ENCODE measurements at places on chromosomes 5 and 9. TPM values are rescaled to one million over a fixed set of nuclear protein-coding genes. Genes with fewer than 3 reads are reported as not detected.

- DNase-seq: no peak
These were observed 15.4 kb upstream of the VDAC1 start for GRCh38 chr5:134020188-134020587.

WDR38 gene
- total RNA-seq: not detected

C9orf78 gene
- total RNA-seq: 50.9 TPM

MAP3K1 gene
- 21.3 TPM for total RNA-seq

DNA sequence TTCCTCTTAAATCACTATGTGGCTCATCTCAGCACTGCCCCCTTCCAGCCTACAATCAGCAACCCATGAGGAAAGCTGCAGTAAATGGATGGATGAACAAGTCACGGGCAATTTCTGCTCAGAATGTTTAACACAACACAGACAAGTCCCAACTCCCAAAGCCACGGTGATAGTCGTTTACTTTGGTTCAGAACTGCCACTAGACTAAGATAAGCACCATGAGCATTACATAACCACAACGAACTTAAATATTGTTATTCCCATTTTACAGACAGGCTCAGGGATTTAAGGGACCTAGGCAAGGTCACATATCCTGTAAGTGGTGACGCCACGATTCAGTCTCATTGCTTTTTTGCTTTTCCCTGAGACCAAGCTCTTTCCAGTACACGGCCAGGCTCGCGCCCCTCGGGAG, 2.0 kb upstream of the SMIM27 start:
- DNase-seq: no peak

AQP7 gene
- not detected for total RNA-seq

TAF1L gene
- not detected for total RNA-seq

GRCh38 chr5:33346534-33346933, 94.2 kb upstream of the TARS1 start:
- no peak for DNase-seq

CORO2A gene
- total RNA-seq: 7.8 TPM

- DNase-seq: peak; percentile 37
These were observed 57.8 kb upstream of the HSPA9 start for GRCh38 chr5:138632900-138633489.

DNA sequence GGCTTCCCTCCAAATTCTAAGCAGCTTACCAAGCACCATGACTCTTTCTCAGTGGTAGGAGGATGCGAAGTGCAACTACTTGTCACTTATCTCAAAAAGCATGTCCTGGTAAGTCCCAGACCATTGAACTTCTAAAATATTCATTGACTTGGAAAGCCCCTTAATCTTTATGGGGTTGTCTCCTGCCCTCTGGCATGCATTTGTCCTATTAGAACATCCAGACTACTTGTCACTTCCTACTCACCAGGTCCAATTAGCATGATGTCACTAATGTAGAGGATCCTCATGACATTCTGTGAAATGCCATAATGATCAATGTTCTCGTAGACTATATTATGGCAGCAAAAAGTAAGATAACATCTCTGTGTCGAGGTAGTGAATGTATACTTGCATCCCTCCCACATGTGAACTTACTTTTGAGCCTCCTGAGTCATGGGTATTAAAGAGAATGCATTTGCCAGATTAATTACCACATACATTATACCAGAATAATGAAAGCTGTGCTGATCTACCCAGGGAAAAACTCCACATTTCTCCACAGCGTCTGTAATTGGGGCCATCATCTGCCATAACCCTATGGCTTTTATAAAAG, 63.5 kb upstream of the RAD23B start:
- DNase-seq: no peak

PCDHGC3 gene
- 47.3 TPM for total RNA-seq

DNA sequence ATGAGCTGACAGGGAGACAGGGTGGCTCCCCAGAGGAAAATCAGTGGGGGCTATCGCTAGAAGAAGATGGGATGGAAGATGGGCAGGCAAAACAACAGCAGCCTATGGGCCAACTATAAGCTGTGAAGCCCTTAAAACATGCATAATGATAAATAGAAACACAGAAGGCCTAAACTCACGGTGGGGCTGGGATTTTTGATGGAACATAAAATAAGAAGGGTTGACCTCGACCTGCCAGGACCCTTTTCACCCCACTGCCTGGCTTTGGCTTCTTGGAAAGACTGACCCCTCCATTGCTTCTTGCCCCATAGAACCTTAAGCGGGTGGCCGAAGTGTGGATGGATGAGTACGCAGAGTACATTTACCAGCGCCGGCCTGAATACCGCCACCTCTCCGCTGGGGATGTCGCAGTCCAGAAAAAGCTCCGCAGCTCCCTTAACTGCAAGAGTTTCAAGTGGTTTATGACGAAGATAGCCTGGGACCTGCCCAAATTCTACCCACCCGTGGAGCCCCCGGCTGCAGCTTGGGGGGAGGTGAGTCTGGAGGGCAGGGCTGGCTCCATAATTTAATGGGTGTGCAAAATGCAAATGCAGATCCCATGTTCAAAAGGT, 36.5 kb upstream of the SAP30L start:
- DNase-seq: no peak

DNA sequence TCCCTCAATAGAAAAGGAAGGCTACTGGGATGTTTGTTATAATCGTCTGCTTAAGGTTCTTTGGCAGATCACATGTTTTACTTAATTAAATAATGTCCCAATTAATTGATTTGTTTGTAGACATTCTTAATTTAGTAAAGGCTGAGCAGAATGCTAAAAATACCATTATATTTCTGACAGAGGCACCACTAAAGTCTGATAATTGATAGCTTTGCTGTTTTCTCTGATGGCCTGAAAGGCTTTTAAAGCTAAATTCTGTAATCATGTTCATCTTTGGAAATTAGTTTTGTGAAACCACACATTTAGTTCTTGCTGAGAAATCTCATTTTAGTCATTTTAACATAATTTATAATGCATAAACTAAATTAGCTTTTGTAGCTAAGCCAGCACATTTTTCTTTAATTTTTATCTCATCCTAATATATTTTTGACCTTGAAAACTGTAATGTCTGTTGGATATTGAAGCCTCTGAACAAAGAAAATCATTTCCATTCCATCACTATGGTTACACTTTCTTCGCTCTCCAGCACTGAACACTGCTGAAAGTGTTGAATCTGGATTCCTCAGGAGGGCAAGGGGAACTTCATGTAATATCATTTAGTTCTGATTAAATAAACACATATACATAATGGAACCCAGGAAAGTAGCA, 329.4 kb downstream of the ELAVL2 start:
- no peak for DNase-seq

DNA sequence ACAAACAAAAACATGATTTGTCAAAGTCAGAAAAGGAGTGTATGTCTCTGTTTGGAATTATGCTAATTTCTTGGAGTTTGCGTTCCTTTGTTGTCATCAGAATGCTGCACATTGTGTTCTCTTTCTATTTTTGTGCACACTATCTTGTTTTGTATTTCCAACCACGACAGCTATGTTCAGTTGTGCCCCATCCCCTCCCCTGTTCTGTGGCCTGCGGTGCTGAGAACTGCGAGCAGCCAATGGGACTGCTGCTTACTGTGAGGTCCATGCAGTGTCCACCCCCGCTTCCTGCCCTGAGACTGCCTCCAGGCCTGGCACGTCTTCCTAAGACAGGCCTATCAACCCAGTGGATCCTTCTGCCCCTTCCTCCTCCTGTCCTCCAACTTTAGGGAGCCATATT, 76.8 kb downstream of the PALM2AKAP2 start:
- no peak for DNase-seq

- no peak for DNase-seq
These were observed 611.7 kb downstream of the NR2F1-AS1 start for GRCh38 chr5:92969191-92969780.

DNA sequence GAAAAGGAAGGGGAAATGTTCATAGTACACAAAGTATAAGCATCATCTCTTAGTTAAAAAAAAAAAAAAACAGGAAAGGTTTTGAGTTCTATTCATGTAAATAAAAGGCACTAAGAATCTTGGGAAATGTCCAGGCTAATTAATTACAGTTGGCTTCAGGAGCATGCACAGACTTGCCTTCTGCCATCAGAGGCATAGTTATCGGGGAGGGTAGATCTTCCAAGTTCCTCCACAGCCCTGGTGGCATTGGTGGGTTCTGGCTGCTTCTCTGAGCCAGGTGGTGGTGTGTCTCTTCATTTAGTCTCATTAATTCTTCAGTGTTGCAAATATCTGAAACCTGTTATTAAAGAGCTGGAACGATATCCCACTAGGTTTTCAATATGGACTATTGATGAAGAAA, 85.2 kb downstream of the TMEM252 start:
- DNase-seq: no peak

SHISAL2B gene
- not detected for total RNA-seq

DNA sequence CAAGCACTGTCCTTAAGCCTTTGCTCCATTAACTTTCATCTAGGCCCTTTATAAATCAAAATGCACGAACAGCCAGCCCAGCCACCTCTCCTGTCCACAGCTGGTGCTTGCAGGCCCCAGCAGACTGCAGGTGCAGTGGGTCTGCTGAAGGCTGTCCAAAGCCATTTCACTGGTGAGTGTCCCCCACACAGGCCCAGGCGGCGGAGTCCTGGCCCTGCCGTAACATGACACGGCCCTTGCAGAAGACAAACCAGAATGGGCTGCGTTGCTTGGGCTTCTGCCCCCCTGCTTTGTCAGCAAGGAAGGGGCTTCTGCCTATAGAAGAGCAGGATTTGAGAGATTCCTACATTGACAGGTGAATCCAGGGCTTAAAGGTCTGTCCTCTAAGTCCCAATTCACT, 188.6 kb downstream of the NR3C1 start:
- no peak for DNase-seq

ANKRD18B gene
- 3.8 TPM for total RNA-seq

GRCh38 chr9:96460882-96461281, 10.9 kb downstream of the HABP4 start:
- DNase-seq: no peak

- DNase-seq: no peak
These were observed 2.9 kb downstream of the PIP5K1B start for GRCh38 chr9:68707801-68708488.

PCDHB2 gene
- 5.8 TPM for total RNA-seq

LHX6 gene
- total RNA-seq: 0.07 TPM

C5orf58 gene
- total RNA-seq: not detected

- DNase-seq: no peak
These were observed 12.5 kb downstream of the NINJ1 start for GRCh38 chr9:93121316-93122241.

TRIM36 gene
- total RNA-seq: 5.0 TPM

CTSV gene
- total RNA-seq: 3.1 TPM

PDE6A gene
- not detected for total RNA-seq

- DNase-seq: no peak
These were observed 161.2 kb upstream of the SMIM23 start for GRCh38 chr5:171624396-171624795.

- DNase-seq: no peak
These were observed 30.3 kb upstream of the INSYN2B start for GRCh38 chr5:170010595-170010994.

- peak; percentile 85 for DNase-seq
These were observed 101.7 kb downstream of the GDNF start for GRCh38 chr5:37738057-37738691.

DNA sequence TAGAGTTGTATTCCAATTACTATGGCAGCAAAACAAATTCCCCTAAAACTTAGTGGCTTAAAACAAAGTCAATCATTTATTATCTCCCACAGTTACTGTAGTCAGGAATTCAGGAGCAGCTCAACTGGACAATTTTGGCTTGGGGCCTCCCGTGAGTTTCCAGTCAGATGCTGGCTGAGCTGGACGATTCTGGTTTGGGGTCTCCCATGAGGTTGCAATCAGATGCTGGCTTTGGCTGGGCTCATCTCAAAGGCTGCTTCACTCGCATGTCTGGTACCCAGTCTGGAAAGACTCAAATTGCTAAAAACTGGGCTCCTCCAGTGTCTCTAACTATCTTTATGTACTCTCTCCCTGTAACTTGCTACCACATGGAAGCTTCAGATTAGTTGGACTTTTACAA, 130.1 kb downstream of the C5orf15 start:
- no peak for DNase-seq

DNA sequence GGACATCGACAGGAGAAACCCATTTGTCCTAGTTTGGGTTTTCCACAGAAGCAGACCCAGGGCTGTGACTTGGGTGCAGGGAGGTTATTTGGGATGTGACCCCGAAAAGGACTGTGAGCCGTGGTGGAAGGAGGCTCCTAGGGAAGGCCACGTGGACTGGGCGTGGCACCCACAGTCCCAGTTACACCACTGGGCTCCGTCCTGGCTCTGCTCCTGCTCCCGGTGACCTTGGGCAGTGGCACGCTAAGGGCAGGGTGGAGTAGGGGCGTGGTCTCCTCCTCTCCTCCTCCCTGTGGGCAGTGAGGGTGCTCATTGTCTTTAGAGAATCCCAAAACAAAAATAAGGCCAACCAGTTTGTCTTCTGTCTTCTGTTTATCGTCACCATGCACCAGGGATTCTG, 190.1 kb downstream of the GADD45G start:
- DNase-seq: no peak

GRCh38 chr5:10536511-10536910, 27.4 kb upstream of the ANKRD33B start:
- no peak for DNase-seq

- DNase-seq: no peak
These were observed 835.6 kb upstream of the GRAMD2B start for GRCh38 chr5:125587631-125588030.

- no peak for DNase-seq
These were observed 84.1 kb upstream of the DMRT1 start for GRCh38 chr9:757246-757881.

DNA sequence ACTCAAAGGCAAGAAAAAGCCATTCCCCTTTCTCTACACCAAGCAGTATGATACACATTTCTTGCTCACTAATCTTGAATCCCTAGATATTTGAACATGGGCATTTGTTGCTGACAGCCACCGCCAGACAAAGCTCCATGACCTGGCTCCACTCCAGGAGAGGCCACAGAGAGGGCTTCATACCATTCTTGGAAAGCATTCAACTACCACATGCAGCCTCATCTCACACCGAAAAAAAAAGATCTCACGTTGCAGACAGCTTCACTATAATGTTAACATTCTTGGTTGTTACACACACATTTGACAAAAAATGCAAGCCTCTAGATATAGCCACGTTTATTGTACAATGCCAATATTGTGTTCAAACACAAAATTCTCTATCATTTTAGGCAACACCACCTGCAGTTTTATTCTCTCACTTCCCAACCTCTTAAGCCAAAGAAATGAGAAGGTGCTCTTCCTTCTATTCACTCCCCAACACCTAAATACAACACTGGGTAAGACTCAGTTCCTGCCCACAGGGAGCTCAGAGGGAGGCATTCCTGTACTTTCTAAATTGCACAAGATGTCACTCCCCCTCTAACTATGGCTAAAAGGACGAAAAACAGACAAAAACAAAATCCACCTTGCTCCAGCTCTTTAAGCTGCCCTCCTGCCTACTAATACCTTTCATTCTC, 222.4 kb downstream of the TSSK1B start:
- DNase-seq: no peak

Measured in kidney epithelial cell (primary cell).